ENCODE measurements at places on chromosomes 13 and 19.

- no peak for DNase-seq
Observed at GRCh38 chr19:1862424-1863327, 703 bp downstream of the KLF16 start.

GRCh38 chr13:31521435-31521834, 217.9 kb upstream of the RXFP2 start:
- no peak for DNase-seq

- DNase-seq: peak; percentile 60
Observed at GRCh38 chr19:42081584-42082203, 5.7 kb downstream of the ZNF574 start.

GRCh38 chr13:41008349-41008980, 10.7 kb downstream of the ELF1 start:
- DNase-seq: no peak

GRCh38 chr19:11457831-11458230, 22.4 kb downstream of the PRKCSH start:
- DNase-seq: no peak
